Breast epithelium (tissue), 4 donors: ENCODE measurements at places on chromosomes 4 and X. TPM values are rescaled to one million over a fixed set of nuclear protein-coding genes. Genes with fewer than 3 reads are reported as not detected.

- no peak for DNase-seq
Measured at GRCh38 chrX:20217271-20217670, 49.4 kb downstream of the RPS6KA3 start.

The ERAS gene
- 0.73 TPM for total RNA-seq

DNA sequence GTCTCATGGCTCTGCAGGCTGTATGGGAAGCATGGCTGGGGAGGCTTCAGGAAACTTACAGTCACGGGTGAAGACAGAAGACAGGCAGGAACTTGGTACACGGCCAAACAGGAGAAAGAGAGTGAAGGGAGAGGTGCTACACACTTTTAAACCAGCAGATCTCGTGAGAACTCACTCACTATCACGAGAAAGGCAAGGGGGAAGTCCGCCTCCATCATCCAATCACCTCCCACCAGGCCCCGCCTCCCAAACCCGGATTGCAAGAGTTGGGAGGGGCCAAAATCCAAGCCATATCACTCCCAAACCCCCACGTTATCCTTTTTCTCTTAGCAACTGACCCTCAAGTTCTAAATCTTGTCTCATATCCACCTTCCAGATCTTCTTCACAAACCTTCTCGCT lies 1710.5 kb upstream of the TENM3 start:
- no peak for DNase-seq

DNA sequence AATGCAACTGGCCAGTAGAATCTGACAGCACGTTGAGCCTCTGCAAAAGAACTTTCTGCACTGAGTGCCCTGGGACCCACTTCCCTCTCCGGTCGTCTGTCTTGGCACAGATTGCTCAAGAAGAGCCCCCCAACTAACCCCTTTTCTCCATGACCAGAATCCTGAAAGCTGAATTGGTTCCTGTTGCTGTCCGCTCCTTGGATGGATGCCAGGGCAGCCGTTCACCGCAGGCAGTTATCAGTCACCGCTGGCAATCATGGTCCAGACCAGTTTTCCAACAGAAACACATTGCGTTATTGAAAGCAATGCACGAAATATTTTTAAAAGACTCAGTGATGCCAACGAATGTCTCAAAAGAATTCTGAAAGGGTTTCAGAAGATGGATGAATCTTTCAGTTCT lies 733.7 kb upstream of the FRG1 start:
- DNase-seq, result no peak

- DNase-seq, result no peak
Measured at GRCh38 chr4:77880784-77881183, 18.2 kb downstream of the MRPL1 start.

DNA sequence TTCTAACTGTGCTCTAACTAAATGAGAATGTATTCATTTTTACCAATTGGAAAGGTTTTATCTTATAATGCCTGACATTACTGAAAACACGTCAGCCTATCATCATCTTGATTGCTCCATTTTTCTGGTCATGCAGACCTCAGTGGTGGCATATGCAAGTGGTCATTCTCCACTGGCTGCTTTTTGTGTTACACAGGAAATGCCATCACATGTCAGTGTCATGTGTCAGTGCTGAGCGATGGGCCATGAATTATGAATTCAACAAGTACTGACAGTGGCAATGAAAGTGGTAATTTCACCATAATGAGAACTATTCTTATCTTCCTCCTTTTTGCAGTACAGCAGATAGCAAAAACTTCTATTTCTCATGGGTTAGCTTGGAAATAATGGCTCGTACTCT lies 190.5 kb downstream of the PACRGL start:
- DNase-seq, result no peak

GRCh38 chrX:135931644-135932487 lies 38.4 kb downstream of the SAGE1 start:
- no peak for DNase-seq

The SPATA4 gene
- not detected for total RNA-seq

The ZFYVE28 gene
- 14.1 TPM for total RNA-seq

The NWD2 gene
- 0.66 TPM for total RNA-seq

The ZNF182 gene
- 7.2 TPM for total RNA-seq

The ERCC6L gene
- 0.33 TPM for total RNA-seq

GRCh38 chr4:173167758-173168395 lies 734 bp upstream of the GALNT7 start:
- DNase-seq, result no peak

The BCORL1 gene
- total RNA-seq, result 4.5 TPM

DNA sequence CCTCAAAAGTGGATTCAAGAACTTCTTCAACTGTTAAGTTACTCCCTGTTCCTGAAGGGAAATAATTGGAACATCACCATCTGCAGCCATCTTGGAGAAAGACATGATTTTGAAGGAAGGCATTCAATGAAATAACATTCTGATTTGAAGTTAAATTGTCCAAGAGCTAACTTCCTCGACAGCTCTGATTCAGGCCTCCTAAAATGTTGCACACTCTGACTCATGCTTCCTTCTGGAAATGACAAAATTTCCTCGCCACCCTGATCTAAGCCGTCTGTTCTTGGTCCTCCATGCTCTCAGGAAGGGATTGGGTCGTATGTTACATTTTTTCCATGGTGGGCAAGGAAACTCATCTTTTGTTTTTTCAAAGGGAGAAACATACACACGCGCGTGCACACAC lies 496.9 kb upstream of the DIPK2B start:
- DNase-seq, result no peak

DNA sequence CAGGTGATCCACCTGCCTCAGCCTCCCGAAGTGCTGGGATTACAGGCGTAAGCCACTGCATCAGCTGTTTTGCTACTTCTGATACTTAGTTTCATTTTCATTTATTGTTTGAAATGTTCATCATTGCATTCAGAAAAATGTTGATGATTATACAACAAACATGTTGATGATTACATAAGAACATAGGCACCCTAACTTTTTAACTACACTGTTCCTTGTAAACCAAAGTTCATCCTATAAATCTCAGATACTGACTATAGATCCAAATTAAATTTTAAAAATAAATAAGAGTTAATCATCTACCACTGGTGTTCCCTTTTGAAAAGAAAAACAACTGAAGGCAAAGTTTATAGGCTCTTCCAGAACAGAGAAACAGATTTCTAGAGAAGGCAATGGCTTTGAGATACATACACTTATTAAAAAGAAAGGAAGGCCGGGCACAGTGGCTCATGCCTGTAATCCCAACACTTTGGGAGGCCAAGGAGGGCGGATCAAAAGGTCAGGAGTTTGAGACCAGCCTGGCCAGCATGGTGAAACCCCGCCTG lies 23.4 kb downstream of the TRIM75 start:
- DNase-seq, result no peak

DNA sequence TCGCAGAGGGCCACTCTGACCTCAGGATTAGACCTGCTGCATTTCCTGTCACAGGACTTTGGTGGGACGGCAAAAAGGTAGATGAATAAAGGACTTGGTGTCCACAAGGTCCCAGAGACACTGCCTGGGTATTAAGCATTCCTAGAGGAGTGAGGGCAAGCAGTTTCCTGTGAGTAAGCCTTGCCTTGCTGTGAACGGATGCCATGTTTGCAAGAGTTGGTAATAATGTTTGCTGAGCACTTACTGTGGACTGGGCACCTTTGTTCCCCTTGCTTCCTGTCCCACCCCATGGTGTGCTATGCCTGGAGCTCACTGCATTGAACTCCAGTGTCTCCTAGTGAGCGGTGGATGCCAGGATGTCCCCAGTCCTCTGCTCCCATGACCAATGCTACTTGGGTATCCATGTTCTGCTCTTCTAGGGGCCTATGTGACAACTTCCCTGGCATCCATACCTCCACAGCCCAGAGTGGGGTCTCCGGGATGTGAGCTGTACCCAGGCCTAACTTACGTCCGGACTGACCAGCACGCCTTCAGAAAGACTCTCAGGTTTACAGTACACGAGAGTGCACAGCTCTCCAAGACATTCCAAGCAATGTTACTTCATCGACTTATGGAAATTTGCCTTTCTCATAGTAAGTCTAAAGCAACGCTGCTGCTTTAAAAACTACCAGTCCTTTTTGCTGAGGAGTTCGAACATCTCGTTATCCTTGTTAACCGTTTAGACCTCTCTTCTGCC lies 95.5 kb upstream of the MSX1 start:
- DNase-seq, result no peak

DNA sequence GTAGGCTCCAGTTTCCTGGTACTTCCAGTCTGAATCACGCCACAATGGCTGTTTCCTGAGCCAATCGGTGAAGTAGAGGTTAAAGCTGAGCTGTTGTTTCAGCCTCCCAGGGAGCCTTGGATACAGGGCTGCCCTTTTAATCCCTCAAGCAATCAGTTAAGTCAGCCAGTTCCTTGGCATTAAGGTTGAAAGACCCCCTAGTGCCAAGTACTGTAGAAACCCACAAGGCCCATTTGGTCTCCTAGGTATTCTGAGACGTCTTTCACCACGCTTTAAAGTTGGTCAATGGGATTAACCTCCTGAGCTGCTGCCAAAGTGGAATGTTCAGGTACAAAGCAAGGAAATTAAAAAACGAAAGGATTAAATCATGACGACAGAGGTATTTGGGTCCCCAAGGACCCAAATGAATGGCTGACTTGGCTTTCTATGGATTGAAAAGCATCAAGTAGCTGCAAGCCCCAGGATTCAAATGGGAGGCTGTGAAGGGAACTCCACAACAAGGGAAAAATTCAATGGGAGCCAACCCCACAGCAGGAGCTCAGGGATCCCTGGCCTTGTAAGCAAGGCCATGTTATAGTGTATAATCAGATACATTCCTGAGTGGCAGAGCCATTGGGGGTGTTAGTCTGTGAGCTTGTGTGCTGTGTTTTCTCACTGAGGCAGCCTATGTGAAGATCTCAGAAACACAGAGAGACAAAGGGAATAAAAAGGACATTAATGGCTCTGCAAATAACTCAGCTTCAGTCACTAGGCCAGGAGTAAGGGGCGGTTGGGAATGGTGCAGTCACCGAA lies 86.0 kb downstream of the ATG4A start:
- no peak for DNase-seq

The SFRP2 gene
- total RNA-seq, result 60.4 TPM

DNA sequence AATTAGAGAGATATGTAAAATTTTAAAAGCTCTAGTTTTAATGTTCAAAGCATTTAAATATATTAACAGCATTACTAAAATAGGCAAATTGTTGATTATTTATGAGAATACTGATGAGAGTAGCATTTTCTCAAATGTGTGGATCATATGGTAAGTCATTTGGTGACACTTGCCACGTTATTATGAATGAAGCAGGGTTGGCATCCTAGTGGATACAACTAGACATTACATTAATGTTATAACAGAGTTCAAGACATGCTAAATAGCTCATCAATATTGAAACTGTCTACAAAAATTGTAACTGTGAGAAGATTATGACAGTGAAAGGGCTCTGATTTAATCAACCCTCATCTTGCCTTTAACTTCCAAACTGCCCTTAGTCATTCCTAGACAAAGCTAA lies 171.1 kb downstream of the PDGFC start:
- DNase-seq, result no peak

DNA sequence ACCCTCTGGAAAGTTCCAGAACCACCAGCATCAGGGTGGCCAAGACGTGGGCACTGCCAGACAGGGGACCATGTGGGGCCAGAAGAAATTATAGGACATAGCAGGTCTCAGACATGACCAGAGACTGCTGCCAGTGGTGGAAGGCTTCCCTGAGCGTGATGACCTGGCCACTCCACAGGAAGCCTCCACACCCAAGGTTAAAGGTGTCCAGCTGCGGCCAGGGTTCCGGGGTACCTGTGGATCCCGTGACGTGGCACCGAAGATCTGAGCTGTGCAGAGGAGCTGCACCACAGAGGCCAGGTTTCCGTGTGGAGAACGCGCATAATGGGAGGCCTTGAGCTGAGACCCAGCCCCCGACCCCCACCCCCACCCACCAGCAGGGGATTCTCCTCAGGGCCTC lies 16.4 kb upstream of the CTBP1 start:
- DNase-seq, result no peak

The TMPRSS11A gene
- total RNA-seq, result not detected

- no peak for DNase-seq
Measured at GRCh38 chr4:40122941-40123340, 66.3 kb downstream of the N4BP2 start.

DNA sequence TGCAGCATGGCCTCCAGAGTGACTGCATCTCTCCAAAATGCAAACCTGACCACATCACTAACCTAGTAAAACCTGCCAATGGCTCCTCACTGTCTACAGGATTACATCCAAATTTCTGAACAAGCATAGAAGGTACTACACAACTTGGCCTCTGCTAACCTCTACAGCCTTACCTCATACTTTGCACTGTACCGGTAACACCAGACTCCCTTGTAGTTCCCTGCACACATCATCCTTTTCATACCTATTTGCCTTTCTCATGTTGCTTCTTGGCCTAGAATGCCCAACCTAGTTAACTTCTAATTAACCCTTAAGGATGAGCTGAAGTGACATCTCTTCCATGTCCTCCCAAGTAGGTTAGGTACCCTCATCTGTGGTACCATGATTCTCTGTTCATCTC lies 33.4 kb upstream of the KCNE5 start:
- DNase-seq, result no peak

The MAOA gene
- total RNA-seq, result 558 TPM
